ENCODE measurements at places on chromosomes 1 and 21. TPM values are rescaled to one million over a fixed set of nuclear protein-coding genes. Genes with fewer than 3 reads are reported as not detected.

DNA sequence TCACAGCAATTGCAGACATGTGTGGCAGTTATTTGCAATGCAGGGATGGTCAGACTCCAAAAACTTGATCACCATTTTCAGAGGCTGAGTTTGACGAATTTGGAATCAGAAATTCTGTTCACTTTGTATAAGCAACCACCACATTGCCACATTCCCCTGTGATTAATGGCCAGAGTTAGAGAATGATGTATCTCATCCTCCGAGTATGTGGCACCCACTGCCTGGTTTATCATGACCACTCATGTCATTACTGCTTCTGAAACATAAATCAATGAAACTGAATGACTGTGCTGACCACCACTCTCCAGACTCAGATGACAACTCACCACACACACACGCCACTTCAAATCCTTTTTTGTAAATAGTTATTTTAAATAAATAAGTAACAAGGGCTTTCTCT, 66.6 kb upstream of the CACHD1 start:
- no peak for DNase-seq

The GBP4 gene
- 1.0 TPM for total RNA-seq

- no peak for DNase-seq
These were observed 20.7 kb upstream of the RCC2 start for GRCh38 chr1:17460219-17460618.

The CSF3R gene
- total RNA-seq, result not detected

Data from H4 (cell line).